Right lung (tissue), 10 donors: ENCODE measurements at places on chromosomes 3 and 15. TPM values are rescaled to one million over a fixed set of nuclear protein-coding genes. Genes with fewer than 3 reads are reported as not detected.
A peak's percentile ranks its signal among the peaks of the same experiment; 100 is the strongest.

DNA sequence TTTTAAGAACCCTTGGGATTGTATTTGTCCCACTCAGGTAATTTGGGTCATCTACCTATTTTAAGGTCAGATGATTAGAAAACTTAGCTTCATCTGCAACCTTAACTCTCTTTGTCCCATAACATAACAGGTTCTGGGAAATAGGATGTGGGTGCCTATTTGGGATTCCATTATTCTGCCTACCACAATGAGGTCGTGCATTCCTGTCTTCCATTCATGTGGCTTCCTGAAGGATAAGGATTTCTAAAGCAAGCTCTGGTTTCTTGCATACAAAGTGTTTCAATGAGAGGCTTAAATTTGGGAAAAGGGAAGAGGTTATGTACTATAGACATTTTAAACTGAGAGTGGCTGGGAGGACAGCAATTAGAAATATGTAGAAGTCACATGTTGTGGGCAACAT, 190.3 kb downstream of the MCTP2 start:
- no peak for DNase-seq

GRCh38 chr15:34085746-34086145, 15.9 kb downstream of the EMC7 start:
- no peak for DNase-seq

- DNase-seq = no peak
Measured at GRCh38 chr3:101862416-101863165, 13.3 kb downstream of the NFKBIZ start.

DNA sequence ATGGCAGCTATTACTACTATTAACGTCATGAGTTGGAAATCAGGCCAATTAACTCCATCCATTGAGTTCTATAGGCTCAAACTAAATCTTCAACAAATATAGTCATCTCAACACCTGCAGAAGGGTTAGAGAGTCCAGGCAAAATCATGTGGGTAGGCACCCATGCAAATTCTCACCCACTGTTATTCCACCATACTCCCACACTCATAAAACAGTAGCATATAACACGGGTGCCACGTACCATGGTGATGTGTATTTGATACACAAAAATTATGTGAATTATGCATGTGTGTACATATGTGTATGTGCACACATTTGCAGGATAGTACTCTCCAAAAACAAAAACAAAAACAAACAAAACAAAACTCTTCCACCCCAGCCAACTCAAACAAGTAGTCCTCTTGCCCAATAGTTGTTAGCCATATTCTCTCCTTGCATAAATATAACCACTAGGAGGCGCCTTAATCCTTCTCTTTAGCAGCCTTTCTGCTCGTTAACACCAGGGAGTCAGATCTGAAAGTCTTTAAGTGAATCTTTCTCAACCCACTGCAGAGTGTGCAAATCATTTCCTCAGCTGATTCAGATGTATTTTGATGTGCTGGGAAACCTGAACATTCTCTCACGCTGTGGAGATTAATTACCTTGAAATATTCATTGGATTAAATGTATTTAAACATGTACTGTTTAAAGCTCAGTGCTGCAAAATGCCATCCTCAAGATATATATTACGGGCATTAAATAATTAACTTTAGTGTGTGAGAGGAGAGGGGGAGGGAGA, 38.0 kb upstream of the COPB2 start:
- DNase-seq = peak; percentile 52

GRCh38 chr15:93028632-93029213, 60.3 kb downstream of the RGMA start:
- no peak for DNase-seq

- DNase-seq = no peak
Measured at GRCh38 chr15:89888214-89888804, 5.5 kb downstream of the AP3S2 start.

DNA sequence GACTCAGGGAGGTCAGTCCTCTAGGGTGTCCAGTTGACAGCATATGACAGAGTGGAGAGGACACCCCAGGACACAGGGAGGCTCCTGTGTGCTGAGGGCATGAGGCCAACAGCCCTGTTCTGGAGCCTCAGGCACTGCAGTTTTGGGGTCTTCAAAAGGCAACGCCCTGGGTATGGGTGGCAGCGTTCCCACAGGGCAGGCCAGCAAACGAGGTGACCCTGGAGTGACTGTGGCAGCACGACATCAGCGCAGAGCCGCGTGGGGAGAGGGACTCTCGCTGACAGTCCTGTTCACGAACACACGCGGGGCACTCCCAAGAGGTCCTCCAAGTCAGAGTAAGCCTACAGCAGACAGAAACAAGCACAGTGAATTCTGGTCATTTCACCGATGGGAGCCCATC, 41.4 kb upstream of the VPS8 start:
- no peak for DNase-seq

GRCh38 chr15:96334017-96334704, 3.7 kb downstream of the NR2F2 start:
- no peak for DNase-seq

GRCh38 chr3:196218155-196218712, 1.9 kb downstream of the SLC51A start:
- no peak for DNase-seq

GRCh38 chr3:41464401-41464800, 265.1 kb downstream of the CTNNB1 start:
- DNase-seq = no peak

DNA sequence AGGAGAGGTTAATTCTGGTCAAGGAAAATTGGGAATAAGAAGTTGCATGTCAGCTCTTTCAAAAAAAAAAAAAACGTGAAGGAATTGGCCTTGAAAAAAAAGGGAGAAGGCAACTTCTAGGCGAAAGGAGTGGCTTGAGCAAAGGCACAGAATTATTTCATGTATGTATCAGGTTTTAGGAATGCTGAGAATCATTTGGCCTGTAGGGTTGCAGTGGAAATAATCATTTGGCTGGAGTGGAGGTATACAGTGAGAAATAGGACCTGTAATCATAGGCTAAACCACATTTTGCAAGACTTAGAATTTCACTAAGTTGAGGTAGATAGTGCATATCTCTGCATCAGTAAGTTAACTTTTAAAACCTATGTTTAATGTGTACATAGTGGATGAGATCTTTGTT, 54.9 kb downstream of the EPHA6 start:
- DNase-seq = no peak

GRCh38 chr15:56950979-56951378, 32.5 kb downstream of the TCF12 start:
- DNase-seq = no peak

GRCh38 chr3:172332256-172333041, 115.8 kb downstream of the GHSR start:
- DNase-seq = peak; percentile 53

DNA sequence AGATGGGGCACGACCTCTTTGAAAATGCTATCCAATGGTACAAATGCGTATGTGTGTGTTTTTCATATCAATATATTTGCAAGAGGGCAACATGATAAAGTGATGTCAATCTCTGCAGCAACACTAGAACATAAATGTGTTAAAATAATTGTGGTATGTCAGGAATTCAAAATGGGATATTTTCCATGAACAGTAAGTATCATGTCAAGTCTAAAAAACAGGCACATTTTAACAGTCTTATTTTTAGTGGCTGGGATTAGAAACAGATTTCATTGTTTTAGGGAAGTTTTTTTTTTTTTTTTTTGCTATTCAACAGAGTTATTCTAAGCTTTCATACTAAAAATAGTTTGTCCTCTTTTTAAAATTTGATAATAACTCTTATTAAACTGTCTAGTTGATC, 209.8 kb downstream of the GAP43 start:
- DNase-seq = no peak

DNA sequence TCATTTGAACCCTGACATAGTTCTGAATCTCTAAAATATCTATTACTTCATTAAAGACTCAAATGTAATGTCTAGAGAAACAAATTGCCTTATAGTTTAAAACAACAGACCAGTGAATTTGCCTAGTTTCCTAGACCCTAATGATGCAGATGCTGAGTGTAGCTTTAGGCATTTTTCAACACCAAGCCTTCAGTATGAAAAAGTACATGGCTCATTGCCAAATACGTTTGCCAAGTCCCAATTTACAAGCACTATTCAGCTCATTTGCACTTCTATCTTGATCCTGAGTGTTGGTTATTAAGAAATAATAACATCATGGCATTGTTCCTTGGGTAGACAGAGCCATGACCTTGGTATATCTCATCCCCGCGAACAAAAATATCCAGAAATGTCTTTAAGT, 46.8 kb downstream of the EOMES start:
- no peak for DNase-seq

DNA sequence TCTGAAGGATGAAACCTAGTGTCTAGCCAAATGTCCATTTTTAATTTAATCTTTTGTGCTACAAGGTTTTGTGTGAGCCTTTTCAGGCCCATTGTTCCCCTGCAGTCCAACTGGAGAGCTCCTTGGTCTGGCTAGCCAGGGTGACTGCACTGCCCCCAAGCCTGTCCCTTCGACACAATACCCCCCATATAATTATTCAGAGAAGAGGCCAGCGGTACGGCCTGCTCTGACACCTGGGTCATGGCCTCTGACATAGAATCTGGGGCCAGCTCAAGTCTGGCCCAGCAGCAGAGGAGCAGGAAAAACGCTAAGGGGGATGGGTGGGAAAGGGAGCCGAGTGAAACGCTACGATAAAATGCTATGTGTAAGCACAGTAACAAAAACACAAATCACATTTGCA, 64.2 kb upstream of the PYGO1 start:
- no peak for DNase-seq

GRCh38 chr3:163474766-163475165, 1603.5 kb downstream of the SI start:
- DNase-seq = no peak

DNA sequence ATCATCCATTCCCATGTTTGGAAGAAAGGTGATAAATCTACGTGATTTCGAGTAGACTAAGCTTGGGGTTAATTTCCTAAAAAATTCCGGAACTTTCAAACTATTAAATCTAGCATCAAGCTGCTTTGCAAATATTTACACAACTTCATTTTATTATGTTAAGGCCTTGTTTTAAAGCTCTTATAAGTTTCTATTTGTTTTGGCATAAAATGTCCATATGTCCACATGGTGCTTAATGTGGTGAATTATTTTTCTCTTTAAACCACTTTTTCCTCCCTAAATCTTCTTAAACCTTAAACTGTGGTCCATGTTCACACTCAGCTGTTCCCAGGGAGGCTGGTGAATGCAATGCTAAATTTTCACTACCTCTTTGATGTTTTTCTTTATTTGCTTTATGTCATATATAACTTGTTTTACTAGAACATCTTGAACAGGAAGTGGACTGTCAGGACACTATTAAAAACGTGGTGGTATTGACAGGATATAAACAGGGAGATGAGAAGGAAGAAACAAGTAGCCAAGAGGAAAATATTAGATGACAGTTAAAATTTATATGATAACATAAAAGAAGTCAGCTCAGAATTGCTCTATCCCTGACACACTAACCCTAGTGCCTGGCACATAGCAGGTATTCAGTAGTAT, 72.5 kb upstream of the AGTR1 start:
- DNase-seq = no peak

GRCh38 chr15:48828471-48828870, 17.6 kb upstream of the CEP152 start:
- no peak for DNase-seq

DNA sequence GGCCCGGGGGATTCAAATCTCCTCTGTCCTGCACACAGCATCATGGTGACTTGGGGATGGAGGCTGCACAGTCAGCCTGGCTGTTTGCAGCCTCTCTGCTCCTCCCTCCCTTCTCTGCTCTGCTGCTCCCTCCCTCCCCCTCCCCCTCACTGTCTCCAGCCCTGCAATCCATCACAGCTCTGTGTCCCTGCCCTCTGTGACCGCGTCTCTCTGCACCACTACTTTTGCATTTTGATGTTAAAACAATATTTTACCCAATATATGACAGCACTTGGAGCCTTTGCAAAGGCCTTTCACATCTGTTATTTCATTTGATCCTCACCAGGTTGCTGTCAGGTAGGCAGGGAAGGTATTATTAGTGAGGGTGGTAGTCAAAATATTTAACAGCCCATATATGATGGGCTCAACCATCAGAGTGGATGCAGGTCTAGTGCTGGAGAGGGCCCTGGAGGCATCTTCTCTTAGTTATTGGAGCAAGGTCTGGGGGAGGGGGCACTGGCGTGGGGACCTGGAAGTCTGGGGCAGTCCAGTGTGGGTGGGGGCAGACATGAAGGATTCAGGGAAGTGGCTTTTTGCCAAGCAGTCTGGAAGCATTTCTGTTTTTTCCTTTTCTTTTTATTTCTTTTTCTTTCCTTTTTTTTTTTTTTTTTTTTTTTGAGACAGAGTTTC, 16.3 kb upstream of the VPS8 start:
- no peak for DNase-seq

- peak; percentile 69 for DNase-seq
Measured at GRCh38 chr3:4980229-4981203, 1.3 kb downstream of the BHLHE40 start.

The CELF6 gene
- polyA plus RNA-seq = 2.8 TPM

The SHF gene
- polyA plus RNA-seq = 29.6 TPM

The SEMA3G gene
- polyA plus RNA-seq = 4.3 TPM

The DPPA2 gene
- polyA plus RNA-seq = not detected

The GHSR gene
- not detected for polyA plus RNA-seq

The SPINT1 gene
- 57.8 TPM for polyA plus RNA-seq

The TEX55 gene
- polyA plus RNA-seq = not detected

The FGF7 gene
- polyA plus RNA-seq = 14.9 TPM

The HRH1 gene
- 4.4 TPM for polyA plus RNA-seq

The CSPG4 gene
- 12.0 TPM for polyA plus RNA-seq
